Epithelial cell of alveolus of lung (primary cell): ENCODE measurements at places on chromosomes 3 and 15. TPM values are rescaled to one million over a fixed set of nuclear protein-coding genes. Genes with fewer than 3 reads are reported as not detected.

Gene CSTA
- total RNA-seq, result 0.88 and 2.1 TPM in 2 replicates

Gene SAMMSON
- total RNA-seq, result 1.5 TPM in 1 of 2 replicates, not detected in the other

Gene MASP1
- 1.8 and 2.3 TPM in 2 replicates for total RNA-seq

Gene CCR5
- not detected in 2 replicates for total RNA-seq

Gene CRBN
- total RNA-seq, result 38.7 and 72.3 TPM in 2 replicates

Gene CCDC39
- total RNA-seq, result not detected in 2 replicates

Gene CXCR6
- not detected in 2 replicates for total RNA-seq

Gene ARHGAP31
- total RNA-seq, result 3.0 and 15.0 TPM in 2 replicates

Gene HYAL3
- total RNA-seq, result 7.4 and 13.4 TPM in 2 replicates
